ENCODE measurements at places on chromosomes 5 and 9.
A peak's percentile ranks its signal among the peaks of the same experiment; 100 is the strongest.

GRCh38 chr5:172769342-172769615 lies 1.7 kb downstream of the DUSP1 start:
- DNase-seq, result no peak

GRCh38 chr9:91714020-91714806 lies 235.8 kb downstream of the ROR2 start:
- DNase-seq, result no peak

DNA sequence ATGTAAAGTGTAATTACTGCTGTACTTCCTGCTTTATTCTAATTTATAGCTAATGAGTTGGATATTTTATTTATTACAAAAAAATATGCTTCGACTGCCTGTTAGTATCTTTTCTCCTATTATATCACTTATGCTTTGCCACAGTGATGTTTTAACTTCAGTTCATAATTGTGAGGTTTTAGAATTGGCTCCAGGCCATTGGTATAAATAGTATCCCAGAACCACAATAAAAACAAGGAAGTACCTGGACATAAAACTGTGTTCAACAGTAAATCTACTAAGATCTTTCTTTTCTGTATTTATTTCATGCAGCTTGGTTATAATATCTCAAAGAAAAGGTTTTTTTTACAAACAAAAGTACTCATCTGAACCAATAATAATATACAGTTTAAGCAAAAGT lies 354.3 kb upstream of the CDH9 start:
- DNase-seq, result no peak

DNA sequence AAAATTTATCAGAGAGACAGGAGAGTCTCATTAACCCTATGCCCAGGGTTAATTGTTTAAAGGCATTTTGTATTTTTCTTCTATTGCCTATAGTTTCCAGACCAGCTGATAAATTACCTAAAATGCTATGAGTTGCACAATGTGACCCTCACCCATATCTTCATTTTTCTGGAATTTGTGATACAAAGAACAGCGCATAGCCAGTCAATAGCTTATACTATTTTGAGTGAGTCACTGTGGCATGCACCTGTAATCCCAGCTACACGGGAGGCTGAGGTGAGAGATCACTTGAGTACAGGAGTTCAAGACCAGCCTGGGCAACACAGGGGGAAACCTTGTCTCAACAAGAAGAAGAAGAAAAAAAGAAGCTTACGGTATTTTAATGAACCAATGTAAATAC lies 2.8 kb downstream of the C9orf153 start:
- no peak for DNase-seq

GRCh38 chr5:114179134-114179533 lies 182.7 kb upstream of the KCNN2 start:
- DNase-seq, result no peak

DNA sequence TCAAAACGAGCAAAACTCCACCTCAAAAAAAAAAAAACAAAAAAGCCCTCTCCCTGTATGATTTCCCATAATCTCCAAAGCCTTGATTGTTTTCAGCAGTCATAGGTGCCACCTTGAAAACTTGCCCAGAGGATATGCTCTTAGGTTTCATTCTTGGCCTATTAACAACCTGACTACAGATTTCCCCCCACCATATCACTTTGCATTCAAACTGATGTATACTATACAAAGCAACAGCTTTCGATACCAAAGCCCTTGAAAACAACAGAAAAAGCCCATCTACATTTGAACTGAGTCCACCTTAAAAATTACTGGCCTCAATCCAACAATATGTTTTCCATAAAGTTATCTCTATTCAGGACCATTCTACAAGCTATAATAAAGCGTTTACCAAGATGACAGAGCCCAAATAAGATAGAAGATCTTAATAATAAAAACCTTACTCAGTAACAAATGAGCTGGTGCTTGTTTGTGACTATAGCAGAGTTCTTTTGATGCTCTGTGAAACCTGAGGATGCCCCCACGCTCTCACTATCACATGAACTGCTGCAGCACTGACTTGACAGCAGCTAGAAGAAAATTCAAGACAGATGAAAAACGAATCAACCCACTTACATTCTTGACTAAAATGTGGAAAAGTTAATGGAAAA lies 44.4 kb downstream of the FNBP1 start:
- no peak for DNase-seq

GRCh38 chr5:1897816-1898450 lies 15.2 kb upstream of the IRX4 start:
- no peak for DNase-seq

GRCh38 chr5:175195698-175196656 lies 248.0 kb downstream of the DRD1 start:
- no peak for DNase-seq

GRCh38 chr9:26471261-26471660 lies 421.3 kb downstream of the CAAP1 start:
- no peak for DNase-seq

- DNase-seq, result no peak
These were observed 1.4 kb downstream of the BAAT start for GRCh38 chr9:101383361-101383760.

- no peak for DNase-seq
These were observed 79.9 kb upstream of the ANKRD55 start for GRCh38 chr5:56313004-56313531.

- DNase-seq, result no peak
These were observed 440.3 kb downstream of the PTPRD start for GRCh38 chr9:10172476-10172875.

- no peak for DNase-seq
These were observed 46.5 kb upstream of the CDK5RAP2 start for GRCh38 chr9:120626512-120626911.

DNA sequence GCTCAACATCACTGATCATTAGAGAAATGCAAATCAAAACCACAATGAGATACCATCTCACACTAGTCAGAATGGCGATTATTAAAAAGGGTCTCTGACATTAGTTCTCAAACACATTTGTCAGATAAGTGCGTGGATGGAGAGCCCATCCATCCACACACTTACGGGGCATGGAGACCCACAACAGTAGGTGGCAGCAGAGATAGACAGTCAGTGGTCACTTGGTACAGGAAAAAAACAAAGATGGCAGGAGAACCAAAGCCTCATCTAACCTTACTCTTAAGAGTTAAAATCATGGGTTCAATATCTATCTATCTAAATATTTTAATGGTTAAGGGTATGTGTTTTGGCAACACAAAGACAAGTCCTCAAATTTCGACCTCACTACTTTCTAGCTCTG lies 1378.7 kb upstream of the C9orf72 start:
- DNase-seq, result no peak

GRCh38 chr5:3075309-3075708 lies 323.8 kb upstream of the IRX2 start:
- DNase-seq, result no peak

- DNase-seq, result peak; percentile 36
These were observed 155.8 kb upstream of the IRX4 start for GRCh38 chr5:2038321-2039179.

DNA sequence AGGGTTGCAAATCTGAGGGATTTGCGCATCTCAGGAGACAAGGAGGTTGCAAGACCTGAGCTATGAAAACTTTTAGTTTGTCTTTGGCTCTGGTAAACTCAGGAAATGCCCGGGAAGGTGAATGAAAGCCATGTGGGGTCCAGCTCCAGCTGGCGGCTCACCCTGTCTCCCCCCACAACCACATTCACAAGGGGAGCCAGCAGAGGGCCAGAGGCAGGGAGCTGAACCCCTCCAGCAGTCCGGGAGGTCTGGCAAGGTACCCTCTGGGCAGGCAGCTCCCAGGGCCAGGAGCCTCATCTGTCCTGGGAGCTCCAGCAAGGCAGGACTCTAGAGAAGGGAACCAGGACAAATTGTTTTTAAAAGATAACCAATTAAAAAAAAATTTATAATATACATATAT lies 2.5 kb upstream of the FGFR4 start:
- no peak for DNase-seq

DNA sequence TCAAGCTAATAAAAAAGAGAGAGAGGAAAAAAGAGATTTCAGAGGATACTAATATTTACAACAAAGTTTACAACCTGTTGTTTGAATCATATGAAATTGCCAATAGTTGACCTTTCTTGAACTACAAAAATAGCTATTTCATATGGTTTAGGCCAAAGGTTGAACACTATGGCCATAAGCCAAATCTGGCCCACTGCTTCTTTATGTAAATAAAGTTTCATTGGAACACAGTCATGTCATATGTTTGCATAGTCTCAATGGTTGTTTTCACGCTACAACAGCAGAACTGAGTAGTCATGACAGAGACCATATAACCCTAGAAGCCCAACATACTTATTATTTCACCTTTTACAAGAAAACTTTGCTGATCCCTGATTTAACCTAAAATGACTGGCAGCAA lies 20.9 kb downstream of the SEMA5A start:
- no peak for DNase-seq

DNA sequence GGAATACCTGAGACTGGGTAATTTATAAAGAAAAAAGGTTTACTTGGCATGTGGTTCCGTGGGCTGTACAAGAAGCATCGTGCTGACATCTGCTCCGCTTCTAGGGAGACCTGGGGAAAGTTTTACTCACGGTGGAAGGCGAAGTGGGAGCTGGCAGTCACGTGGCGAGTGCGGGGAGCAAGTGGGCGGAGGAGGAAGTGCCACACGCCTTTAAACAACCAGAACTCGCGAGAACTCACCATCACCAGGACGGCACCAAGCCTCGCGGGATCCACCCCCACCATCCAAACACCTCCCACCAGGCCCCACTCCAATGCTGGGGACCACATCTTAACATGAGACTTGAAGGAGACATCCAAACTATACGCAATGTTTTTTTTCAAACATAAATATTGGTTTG lies 406.2 kb upstream of the IRX4 start:
- no peak for DNase-seq

GRCh38 chr5:13692172-13692571 lies 252.3 kb downstream of the DNAH5 start:
- DNase-seq, result no peak

GRCh38 chr9:112175796-112176315 lies 759 bp upstream of the SUSD1 start:
- DNase-seq, result no peak

GRCh38 chr5:163385271-163385670 lies 52.1 kb upstream of the CCNG1 start:
- DNase-seq, result no peak

DNA sequence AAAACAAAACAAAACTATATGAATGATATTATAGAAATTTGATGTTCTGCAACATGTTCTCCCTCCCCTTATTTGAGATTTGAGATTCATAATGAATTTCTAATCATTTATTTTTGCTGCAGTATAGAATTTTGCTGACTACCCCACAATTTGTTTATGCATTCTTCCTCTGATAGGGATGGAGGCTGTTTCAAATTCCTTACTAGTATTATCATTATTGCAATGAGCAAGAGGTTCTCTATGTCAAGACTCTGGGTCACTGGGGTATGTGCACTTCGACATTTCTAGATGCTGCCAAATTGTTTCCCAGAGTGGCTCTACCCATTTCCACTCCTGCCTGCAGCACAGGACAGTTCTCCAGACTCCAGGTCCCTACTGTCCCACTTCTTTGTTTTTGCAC lies 54.9 kb upstream of the DAB2IP start:
- DNase-seq, result no peak

DNA sequence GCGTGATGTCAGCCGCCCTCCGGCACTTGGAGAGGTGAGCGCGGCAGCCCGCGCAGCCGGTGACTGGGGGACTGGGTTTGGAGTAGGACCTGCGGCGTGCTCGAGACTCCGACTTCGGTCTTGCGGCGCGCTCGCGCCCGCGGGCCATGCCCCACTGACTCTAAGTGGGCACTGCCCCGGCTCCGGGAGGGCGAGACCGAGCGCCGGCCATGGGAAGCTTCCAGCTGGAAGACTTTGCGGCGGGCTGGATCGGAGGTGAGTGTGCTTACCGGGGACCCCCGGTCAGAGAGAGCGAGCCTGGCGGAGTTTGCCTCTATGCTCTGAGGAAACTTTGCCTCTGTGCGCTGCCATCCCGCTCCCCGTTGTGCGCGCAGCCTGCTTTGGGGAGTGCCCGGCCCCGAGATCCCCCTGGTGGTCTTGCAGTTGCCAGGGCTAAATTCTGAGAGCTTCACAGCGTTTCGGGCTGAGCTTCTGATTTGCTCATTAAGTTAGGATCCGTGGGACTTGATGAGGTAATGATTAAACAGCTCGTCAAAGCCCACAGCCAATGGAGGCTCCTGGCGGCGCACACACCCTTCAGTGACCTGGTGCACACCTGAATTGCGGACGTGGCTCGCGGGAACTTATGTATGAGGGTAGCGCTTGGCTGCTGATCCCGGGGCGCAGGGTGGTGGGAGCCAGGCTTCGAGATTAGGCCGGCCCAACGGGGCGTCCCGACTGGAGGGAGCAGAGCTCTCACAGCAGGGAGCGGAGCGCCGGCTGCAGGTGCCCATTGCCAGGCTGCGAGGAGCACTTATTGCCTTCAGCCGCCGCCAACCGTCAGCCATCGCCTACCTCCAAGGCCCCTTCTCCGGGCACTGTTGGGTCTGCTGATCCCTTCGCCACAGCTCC lies at the start of gene SLC25A48:
TSS of gene SLC25A48 (plus strand) at position 25 of the 891 bp plus-strand sequence. CDS start at position 210, 185 bp downstream.
- no peak for DNase-seq

DNA sequence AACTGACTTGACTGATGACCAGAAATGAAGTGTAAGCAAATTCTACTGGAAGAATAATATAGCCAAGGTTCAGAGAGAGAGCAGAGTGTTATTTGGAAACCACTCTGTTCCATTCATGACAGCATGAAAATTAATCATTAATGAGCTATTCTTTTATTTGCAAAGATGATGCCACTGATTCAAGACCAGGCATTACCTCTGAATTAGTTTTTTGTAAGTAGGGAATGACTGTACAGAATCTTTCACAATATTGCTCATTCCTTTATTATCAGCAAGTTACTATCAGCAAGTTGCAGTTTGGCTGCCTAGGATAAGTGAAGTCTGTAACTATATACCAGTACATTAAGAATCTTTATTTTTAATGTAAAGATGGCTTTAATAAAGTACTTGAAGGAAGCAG lies 75.1 kb upstream of the RGMB start:
- no peak for DNase-seq

GRCh38 chr9:19145881-19146280 lies 18.6 kb upstream of the PLIN2 start:
- DNase-seq, result no peak

GRCh38 chr5:43780586-43780985 lies 177.6 kb downstream of the NNT start:
- DNase-seq, result no peak

GRCh38 chr5:152456815-152457443 lies 51.9 kb upstream of the NMUR2 start:
- DNase-seq, result no peak

GRCh38 chr9:131487621-131488031 lies 15.1 kb upstream of the POMT1 start:
- no peak for DNase-seq
